GM04503 (cell line): ENCODE measurements at places on chromosomes 1 and 21.

GRCh38 chr1:167344112-167344511 is 123.4 kb downstream of the POU2F1 start:
- no peak for DNase-seq

DNA sequence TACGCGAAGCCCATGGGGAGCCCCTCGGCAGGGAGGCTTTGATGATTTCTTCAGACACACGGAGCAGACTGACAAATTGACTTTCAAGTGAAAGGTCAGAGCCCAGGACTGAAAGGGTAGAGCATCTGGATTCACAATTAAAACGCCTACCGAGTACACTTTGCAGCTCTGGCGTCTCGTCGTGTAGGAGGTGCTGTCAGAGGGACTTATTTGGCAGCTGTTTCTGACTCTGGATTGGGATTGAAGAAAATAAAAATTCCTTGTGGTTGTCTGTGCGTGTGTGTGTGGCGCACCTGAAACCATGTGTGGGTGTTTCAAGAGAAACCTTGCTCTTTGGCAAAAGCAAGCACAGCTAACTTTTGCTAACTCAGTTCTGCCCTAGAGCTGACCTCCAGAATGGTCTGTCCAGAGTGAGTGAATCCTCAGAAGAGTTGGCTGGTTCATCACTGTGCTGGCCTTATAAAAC is 348.7 kb downstream of the HLX start:
- no peak for DNase-seq

- no peak for DNase-seq
Measured at GRCh38 chr1:40973912-40974311, 5.6 kb upstream of the CTPS1 start.

- DNase-seq: no peak
Measured at GRCh38 chr1:115404911-115405310, 66.9 kb upstream of the NGF start.

GRCh38 chr1:172140072-172140471 is 280.4 kb upstream of the C1orf105 start:
- no peak for DNase-seq

- DNase-seq: no peak
Measured at GRCh38 chr1:215807218-215807617, 240.1 kb downstream of the KCTD3 start.

DNA sequence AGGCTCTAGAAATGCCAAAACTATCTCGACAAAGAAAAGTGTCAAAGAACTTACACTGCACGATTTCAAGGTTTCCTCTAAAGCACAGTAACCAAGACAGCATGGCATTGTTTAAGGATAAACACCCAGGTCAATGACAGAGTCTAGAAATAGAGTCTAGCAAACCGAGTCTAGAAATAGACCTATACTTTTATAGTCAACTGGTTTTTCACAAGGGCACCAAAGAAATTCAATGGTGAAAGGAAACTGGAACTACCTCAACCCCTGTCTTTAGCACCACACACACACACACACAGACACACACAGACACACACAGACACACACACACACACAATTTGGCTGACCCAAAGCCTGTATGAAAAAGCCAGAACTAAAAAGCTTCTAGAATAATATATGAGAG is 67.1 kb upstream of the PGBD5 start:
- no peak for DNase-seq

DNA sequence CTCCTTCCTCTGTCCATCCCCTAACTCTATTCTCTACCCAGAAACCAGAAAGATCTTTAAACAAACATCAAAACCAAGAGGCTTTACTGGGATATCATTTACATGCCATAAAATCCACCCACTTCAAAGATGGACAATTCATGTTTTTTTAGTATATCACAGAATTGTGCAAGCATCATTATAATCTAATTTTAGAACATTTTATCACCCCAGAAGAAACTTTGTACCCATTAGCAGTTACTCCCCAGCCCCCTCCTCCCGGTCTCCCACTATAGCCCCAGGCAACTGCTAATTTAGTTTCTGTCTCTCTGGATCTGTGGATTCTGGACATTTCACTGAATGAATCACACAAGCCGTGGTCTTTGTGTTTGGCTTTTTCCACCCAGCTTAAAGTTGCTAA is 4.8 kb upstream of the SELENON start:
- DNase-seq: no peak

DNA sequence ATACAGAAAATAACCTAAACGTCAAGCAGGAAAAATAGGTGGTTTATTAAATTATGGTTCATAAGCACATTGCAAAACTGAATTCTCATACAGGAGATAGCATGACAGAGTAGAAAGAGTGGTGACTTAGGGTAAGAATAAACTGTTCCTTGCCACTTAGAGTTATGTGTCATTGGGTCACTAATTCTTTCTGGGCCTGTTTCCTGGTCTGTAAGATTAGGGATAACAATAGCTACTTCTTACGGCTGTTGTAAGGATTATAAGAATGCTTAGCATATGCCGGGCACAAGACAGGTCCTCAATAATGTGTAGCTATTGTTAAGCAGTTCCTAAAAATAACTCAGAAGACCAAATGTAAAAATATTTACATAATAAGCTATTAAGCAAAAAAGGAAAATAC is 24.2 kb downstream of the SNRNP40 start:
- DNase-seq: no peak

DNA sequence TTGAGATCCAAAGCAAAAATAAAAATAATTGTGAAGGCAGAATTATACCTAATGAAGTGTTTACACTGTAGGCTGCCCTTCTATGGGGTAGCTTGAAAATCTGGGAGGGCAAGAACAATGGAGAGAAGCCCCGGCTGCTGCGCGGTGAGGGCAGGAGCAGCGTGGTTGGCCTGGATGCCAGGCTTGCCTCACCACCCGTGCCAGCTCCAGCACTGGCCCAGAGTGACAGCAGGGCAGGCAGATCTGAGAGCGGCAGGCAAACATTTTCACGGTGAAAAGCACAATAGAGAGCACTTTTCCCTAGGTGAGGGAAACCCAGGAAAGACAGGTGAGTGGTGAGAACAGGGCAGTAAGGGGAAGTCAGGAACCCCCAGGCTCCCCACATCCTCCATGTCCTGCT is 1.4 kb downstream of the PROK1 start:
- DNase-seq: no peak

GRCh38 chr1:1239614-1240347 is 6.7 kb downstream of the C1QTNF12 start:
- DNase-seq: no peak

- DNase-seq: no peak
Measured at GRCh38 chr1:151693057-151693651, 23.4 kb downstream of the CELF3 start.

DNA sequence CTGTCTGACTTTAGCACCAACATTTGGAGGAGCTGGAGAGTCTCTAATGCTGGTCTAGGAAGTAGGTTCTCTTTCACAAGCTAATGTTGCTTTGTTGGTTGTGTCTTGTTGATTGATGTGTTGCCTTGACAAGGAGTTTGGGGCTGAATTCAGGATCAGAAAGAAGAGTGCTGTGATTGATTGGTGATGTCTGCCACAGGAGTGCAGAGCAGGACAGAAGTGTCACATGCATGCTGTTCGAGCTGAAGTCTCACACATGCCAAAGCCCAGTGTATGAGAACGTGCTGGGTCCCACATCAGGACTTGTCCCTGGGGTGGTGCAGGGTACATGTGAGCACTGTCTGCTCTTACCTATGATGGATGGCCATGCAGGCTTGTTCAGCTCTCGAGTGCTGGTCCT is 694.4 kb downstream of the MATN1 start:
- DNase-seq: no peak

- DNase-seq: no peak
Measured at GRCh38 chr1:195964516-195964915, 643.7 kb downstream of the KCNT2 start.

DNA sequence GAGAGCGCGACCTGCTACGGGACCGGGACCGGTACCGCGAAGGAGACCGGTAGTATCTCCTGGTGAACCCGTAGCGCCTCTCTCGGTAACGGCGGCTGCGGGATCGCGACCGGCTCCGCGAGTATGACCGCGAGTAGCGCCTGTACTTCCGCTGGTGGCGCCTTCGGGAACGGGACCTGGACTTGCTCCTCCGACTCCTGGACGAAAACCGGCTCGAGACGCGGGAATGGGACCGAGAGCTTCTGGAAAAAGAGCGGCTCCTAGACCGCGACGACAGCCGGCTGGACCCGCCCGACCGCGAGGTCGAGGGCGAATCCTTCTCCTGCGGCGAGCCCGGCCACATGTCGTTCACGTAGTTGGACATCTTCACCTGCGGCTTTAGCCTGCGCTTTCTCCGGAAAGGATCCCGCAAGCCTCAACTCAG is 642 bp downstream of the RSRP1 start:
- DNase-seq: no peak

- no peak for DNase-seq
Measured at GRCh38 chr1:76583875-76584477, 283.3 kb upstream of the ST6GALNAC5 start.

DNA sequence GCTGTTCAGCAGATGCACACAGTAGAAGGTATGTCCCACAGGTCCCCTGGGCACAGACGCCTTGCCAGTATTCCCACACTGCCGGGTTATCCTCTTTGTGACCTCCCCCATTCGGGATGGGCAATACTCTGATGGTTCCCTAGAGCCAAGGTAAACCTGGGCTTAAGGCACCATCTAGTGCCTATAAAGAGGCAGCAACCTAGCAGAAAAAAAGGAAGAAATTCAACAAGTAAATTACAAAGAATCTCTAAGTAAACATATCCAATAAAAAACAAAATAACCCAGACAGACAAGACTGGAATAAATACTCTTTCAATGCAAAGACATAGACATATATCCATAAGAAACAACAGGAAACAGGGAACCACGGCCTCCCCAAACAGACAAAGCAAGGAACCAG is 39.4 kb downstream of the HSF2BP start:
- DNase-seq: no peak

DNA sequence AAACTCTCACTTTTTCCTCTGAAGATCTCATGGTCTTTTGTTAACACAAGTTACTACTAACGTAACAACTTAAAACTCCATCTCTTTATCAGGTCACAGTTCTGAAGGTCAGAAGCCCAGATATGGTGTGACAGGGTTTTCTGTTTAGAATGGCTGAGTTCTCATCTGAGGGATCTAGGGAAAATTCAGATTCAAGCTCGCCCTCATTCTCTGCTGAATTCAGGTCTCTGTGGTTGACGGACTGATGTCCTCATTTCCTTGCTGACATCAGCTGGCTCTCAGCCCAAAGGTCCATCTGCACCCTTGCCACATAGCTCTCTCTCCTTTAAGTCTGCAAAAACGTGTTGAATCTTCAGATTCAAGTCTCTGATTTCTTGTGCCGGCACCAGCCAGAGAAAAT is 6.1 kb upstream of the NTPCR start:
- DNase-seq: no peak

DNA sequence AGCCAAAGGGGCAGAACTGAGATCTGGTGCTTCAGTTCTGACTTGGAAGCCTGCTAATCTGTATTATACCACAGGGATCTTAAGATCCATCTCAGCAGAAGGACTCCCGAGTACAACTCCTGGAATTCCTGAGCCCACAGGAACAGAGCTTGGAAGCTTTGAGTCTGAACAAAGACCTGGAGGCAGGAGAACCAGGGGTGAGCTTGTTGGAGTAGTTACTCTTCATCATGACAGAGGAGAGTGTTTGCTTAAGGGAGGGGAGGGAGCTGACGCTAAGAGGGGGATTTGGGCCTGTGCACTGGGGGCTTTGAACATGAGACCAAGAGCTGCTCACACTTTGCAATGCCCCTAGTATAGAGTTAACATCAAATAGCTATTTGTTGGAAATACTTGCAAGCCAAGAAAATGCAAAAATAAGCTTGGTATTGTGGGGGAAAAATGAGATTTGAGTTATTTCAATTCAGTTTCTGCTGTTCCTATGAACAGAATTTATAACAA is 41.1 kb upstream of the TRABD2B start:
- DNase-seq: no peak

- DNase-seq: no peak
Measured at GRCh38 chr1:222314839-222315238, 233.1 kb downstream of the HHIPL2 start.

GRCh38 chr1:205583461-205584130 is 48.2 kb downstream of the ELK4 start:
- no peak for DNase-seq

DNA sequence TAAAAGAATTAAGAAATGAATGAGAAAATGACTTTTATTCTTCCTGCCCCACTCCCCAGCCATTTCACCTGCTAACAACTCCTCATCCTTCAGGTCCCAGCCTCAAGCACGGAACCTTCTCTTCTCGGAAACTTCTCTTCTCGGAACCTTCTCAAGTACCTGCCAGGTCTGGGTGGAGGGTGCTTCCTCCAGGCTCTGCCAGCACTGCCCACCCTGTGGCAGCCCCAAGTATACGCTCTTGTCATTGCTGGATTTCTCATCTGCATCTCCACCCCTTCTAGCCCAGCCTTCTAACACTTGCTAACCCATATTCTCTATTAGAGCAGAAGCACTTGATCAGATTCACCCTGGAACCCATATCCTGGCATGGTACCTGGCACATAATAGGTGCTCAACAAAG is 3.9 kb upstream of the IFFO2 start:
- no peak for DNase-seq

DNA sequence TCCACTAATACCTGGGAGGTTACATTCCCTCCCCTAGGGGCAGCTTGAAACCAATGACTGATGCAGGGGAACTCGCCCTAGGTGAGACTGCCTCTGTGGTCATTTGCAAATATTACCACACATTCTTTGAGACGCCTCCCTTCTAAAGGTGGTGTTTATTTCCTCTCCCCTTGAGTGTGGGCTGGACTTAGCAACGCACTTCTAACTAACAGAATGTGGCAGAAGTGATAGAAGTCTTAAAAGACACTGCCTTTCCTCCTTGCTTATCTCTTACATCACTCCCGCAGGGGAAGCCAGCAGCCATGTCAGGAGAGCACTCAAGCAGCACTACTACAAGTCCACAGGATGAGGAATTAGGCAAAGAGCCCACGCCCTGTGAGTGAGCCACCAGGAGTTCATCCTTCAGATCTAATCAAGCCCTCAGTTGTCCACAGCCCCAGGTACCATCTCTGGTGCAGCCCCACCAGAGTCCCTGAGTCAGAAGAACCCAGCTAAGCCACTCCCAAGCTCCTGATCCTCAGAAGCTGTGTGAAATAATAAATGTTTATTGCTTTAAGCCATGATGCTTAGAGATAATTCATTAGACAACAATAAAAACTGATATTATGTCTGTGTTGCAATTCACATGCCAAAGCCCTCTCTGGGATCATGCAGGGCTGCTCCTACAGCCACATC is 14.8 kb upstream of the MATN1 start:
- DNase-seq: no peak

- no peak for DNase-seq
Measured at GRCh38 chr21:36817732-36818450, 119.0 kb downstream of the SIM2 start.
